ENCODE measurements at places on chromosomes 5 and 9.
A peak's percentile ranks its signal among the peaks of the same experiment; 100 is the strongest.

DNA sequence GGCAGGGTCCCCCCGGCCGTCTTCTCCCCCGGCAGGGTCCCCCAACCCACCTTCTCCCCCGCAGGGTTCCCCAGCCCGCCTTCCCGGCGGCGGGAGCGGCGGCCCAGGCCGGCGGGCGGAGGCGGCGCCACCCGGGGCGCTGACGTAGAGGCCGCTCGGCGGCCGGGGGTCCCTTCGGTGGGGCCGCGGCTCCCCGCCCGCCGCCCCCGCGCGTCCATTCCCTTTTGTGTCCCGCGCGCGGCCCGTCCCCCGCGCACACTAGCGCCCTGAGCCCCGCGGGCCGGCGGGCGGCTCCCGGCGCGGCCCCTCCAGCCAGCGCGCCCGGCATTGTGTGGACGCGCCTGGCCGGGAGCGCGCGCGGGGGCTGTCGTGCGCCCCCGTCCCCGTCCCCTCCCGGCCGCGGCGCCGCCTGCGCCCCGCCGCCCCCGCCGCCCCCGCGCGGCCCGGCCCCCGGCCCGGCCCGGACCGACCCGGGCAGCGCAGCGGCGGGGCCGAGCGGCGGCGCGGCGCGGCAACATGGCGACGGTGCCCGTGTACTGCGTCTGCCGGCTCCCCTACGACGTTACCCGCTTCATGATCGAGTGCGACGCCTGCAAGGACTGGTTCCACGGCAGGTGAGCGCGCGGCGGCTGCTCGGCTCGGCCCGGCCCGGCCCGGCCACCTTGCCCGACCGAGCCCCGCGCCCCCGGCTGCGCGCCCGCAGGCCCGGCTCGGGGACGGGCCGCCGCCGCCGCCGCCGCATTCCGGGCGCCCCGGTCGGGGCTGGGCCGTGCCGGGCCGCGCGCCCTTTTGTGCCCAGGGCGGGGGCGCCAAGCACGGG lies at the start of gene PHF2:
PHF2 (plus strand) TSS at position 327 of the 820 bp plus-strand sequence; CDS start at position 517, 190 bp downstream.
- peak; percentile 26 for DNase-seq

DNA sequence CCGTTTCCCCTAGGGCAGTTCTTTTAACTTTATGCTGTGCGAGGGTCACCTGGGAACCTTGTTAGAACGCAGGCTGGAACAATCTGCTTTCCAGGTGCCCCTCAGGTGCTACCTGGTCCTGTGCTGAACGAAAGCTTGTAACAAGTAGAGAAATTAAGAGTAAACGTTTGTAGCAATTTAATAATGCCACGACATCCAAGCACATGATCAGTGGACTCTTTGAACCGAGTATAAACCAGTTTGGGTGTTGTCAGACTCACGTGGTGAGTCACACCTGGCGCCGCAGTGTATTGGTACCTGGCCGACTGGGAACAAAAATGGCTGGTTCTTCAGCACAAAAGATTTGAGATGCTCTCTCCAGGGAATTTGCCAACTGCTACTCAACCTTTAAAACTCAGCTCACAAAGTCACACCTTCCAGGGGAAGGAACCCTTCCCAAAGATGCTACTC lies 926 bp upstream of the MYO10 start:
- no peak for DNase-seq

DNA sequence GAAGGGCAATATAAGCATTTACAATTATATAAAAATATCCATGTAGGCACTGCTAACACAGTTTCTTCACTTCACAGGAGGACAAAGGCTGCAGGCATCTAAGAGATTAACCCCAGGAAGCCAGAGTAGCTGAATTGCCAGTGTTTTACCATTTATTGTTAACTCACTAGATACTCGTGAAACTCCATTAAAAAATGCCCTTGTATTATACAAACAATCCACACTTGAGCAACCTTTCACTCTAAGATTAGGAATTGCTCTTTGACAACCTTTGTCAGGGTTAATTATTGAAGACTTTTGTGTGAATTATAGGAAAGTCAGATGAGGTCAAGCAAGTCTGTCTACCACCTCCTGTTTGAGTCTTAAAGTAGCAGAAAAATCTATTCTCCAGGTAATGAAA lies 317.8 kb downstream of the ADGRV1 start:
- no peak for DNase-seq

- no peak for DNase-seq
Measured at GRCh38 chr5:112346411-112347044, 72.5 kb downstream of the EPB41L4A start.

GRCh38 chr5:94540856-94541494 lies 77.4 kb downstream of the KIAA0825 start:
- DNase-seq = no peak

GRCh38 chr9:3087697-3088096 lies 243.8 kb upstream of the PUM3 start:
- DNase-seq = no peak

GRCh38 chr5:174724484-174725260 lies at the start of gene MSX2:
Gene MSX2, plus strand, starts transcription at chr5:174724582. Its CDS starts 78 bp downstream, at chr5:174724660.
- DNase-seq = no peak

Measured in effector memory CD8-positive, alpha-beta T cell (primary cell).